ENCODE measurements at places on chromosomes 6 and 20. TPM values are rescaled to one million over a fixed set of nuclear protein-coding genes. Genes with fewer than 3 reads are reported as not detected.

DNA sequence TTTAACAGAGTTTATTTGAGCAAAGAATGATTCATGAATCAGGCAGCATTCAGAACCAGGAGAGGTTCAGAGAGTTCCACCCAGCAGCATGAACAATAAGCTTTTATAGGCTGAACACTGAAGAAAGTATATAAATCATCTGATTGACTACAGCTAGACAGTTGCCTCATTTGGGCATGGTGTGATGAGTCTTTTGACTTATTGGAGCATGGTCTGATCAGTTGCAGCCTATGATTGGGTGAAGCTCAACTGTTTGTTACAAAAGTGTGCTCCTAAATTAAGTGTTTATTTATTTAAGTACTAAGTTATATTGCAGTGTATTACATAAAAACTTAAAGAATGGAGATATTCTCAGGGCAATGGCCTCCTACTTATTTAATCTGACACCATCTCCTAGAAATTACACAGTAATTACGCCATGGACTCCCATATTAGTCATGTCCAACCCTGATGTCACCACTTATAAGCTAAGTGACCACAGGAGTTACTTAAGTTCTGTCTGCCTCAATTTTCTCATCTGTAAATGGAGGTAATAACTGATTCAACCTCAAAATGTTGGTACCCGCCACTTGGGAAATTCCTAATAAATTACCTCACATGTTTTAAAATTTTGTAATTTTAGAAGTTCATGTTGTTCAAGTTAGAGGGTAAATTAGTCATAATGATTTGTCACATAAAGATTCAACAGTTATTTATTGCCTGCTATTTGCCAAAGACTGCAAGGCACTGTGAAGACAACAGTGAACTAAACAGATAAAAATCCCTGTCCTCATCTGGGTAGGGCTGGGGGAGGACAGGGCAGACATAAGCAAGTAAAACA is 15.2 kb upstream of the ROS1 start:
- no peak for DNase-seq
- peaks cover 29% of the 10 kb centered on the region for H3K27me3 ChIP-seq
- H3K36me3 ChIP-seq: no peaks in the 10 kb centered on the region

DNA sequence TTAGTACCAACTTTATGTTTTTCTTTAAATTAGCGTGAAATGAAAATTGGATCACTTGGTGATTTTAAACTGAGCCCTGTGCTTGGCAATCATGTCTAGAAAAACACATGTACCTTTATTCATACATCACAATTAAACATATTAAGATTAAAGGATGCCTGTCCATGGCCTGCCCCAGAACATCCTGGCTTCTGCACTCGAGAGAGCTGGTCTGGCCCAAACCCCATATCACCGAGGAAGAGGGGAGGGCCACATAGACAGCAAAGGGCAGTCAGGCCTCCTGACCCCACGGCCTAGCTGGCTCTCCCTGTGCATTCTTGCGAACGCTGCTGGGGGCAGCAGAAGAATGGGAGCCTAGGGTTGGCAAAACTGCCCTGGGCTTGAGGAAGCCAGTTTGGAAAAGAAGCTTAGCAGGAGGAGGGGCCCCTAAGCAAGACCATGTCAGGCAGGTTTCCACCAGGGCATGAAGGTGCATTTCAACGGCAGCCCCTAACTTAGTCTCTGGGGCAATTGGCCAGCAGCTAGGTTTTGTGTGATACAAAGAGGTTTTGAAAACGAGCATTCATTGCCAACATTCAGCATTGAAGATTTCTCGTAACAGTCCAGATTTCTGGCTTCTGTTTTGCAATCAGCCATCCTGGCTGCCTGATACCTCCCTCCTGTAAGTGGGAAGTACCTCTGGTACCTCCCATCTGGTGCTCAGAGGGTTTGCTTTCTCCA is 8.6 kb downstream of the BPIFB3 start:
- H3K4me1 ChIP-seq: no peaks in the 10 kb centered on the region
- no peak overlapping the region for H3K27ac ChIP-seq
- no peak overlapping the region for H3K4me3 ChIP-seq

DNA sequence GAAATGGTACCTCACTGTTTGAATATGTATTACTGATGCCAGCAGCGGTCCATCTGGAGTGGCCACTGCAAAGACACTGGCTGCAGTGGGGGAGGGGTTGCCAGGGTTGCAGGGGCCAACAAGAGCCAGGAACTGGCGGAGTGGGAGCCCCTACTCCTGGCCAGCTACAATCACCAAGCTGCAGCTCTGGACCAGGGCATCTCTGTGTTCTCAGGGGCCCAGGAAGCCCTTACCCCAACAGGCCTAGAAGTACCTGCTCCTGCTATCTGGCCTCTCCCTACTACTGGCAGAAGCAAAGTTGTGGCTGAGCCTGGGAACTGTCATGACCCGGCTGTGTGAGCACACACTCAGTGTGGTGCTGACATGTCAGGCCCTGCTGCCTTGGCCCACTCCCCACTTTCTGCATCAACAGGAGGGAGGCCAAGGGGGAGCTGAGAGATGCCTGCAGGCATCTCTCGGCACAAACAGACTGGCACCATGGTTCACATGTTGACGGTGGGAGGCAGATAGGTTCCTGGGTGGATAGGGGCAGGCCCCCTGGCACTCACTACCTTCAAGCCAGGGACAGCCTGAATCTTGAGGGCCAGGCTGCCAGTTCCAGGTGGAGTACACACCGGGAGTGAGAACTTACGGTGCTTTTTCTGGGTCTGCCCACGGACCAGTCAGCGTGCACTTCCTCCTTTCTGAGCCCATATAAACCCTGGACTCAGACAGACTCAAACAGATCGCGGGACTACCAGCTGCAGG is 1188.0 kb downstream of the GRIK2 start:
- H3K27me3 ChIP-seq: no peaks in the 10 kb centered on the region
- no peaks in the 10 kb centered on the region for H3K4me1 ChIP-seq
- DNase-seq: no peak
- H3K27ac ChIP-seq: no peak overlapping the region

Gene KHDC1
- 6.8 TPM for total RNA-seq

Gene CDC25B
- 298 TPM for total RNA-seq

Gene NKX2-2
- total RNA-seq: not detected

All from activated CD8-positive, alpha-beta T cell treated with anti-CD3 and anti-CD28 coated beads, Interleukin-2, amount 10 ng/mL, durations not matched to agents 7 days and 5 days (primary cell).